ENCODE measurements at places on chromosomes 16 and 17.

GRCh38 chr17:35129973-35130351, 8.5 kb downstream of the FNDC8 start:
- DNase-seq, result no peak

DNA sequence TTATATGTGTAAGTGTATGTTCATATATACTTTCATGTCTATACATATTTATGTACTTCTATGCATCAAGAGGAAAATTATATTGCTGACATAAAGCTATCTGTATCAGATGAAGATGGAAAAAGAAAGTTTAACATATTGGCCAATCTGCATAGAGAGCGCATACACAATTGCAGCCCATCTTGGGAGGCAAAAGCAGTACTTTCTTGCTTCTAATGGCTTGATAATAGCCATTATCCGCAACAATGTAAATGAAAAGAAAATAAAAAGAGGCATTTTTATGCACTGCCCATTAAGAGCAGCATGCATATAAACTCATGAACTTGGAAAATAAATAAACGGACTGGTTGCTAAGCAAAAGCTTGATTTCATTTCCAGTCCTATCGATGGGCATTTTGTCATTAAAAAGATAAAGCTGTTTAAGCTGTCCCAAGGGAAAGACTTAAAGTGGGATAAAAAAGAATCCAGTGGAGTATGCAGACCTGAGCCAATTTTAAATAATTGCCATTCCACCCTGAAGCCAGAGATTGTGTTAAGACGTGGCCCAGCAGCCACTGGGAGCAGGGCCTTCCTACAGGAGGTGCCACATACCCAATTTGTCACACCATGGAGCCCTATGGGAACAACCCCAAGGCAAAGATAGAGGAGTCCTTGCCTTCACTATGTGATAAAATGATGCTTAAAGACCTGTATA, 183.6 kb upstream of the CDH11 start:
- DNase-seq, result no peak

- DNase-seq, result no peak
Observed at GRCh38 chr17:8150194-8151119, 1.7 kb downstream of the PER1 start.

DNA sequence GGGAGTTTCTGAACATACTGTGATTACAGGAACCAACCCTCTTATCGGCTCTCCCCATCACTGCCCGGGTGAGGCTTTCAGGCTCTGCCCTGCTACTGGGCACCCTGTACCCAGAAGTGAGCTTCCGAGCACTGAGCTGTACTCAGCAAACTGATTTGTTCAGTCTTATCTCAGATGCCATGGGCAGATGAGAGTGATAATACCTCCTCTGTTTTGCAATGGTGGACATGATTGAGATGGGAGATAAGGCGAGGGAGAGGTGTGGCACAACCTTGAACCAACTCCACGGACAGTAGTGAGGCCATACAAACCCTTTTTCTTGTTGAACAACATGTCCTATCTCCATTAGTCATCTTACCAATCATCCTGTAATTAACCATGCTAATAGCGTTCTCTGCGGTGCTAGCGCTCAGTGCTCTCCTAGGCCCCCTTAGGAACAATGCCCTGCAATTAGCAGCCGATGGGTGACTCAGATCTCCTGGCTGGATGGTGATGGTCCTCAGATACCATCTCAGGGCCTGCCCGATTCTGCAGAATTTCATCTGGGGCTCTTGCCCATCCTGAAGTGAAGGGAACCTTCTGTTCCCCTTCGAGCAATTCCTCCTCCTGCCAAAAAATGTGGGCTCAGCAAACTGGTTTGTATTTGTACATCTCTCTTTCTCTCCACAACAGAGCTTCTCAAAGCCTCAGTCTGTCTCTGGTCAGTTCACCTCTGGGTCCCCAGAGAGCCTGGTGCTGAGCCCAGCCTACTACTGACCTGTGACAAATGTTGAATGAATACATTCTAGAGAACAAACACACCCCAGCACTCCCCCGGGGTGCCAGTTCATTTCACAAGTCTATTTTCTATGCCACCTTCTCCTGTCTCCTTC, 139.3 kb upstream of the IRX3 start:
- no peak for DNase-seq

DNA sequence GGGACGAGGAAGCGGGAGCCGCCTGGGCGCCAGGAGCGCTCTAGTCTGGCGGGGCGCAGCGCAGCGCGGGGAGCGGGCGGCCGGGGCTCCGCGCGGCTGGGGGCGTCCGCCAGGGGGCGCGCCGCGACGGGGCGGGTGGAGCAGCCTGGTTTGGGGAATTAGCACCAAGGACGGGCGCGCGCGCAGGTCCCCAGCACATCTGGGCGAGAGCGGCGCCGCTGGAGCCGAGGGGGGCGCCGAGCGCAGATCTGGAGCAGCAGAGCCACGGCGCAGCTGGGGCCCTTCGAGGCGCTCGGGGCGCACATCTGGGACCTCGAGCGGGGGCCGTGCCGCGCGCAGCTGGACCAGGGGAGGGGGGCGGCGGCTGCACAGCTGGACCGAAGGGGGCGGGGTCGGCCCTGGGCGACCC, at the start of gene NXPH3:
Gene NXPH3, plus strand, starts transcription at position 193 of the 409 bp plus-strand sequence. CDS start 349 bp downstream, outside the sequence.
- no peak for DNase-seq

- DNase-seq, result no peak
Observed at GRCh38 chr17:50683434-50684287, 24.1 kb downstream of the ANKRD40 start.

DNA sequence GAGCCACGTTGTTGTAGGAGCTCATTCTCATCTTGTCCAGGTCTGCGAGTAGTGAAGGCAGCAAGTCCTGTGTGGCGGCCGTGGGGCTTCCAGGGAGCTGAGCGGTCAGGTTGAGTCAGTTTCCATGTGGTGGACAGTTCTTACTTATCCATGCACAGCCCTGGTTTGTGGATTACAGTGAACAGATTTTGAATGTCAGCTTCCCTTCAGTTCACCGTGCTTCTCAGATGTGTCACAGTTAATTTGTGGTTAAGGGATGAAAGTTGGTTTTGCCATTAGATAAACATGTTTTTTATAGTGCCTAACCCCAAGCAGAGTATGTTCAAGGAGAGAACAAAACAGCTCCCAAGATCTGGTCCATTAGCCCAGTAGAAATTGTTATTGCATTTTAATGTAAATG, 103.1 kb downstream of the RPTOR start:
- DNase-seq, result no peak

- DNase-seq, result no peak
Observed at GRCh38 chr17:73028299-73028755, 64.2 kb downstream of the SLC39A11 start.

DNA sequence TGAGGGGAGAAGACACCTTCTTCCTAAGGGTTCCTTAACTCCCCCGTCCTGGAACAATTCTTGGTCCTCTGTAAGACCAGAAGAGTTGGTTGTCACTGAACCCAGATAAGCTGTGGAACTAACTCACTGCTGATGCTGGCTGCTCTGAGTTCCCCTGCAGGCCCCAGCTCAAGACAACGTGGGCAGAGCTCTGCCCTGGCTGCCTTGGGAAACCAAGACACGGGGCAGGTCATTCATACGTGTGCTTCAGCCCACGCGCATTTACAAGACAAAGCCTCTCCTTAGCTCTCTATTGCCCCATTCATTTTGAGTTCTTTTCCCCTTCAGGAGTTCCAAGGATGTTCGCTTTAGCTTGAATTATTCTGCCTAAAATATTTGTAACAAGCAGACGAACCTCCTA, 3.4 kb upstream of the NAT9 start:
- DNase-seq, result no peak

- DNase-seq, result no peak
Observed at GRCh38 chr17:75975757-75976174, 3.2 kb downstream of the ACOX1 start.

DNA sequence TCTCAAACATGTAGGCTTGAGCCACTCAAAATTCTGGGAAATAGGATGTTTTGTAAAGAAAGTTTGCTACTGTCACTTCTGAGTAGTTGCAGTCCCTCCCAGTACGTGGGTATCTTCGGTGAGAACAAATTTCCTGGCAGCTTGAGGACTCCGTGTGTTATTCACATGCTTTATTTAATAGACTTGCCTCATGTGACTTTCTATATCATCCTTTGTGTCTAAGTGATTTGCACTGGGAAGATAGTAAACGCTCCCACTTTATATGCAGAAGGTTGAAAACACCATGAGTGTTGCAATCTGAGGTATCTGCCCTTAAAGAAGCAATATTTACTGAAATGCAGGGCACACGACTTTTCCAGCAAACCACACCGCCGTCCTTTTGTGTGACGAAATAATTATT, 643.7 kb downstream of the MAF start:
- no peak for DNase-seq

DNA sequence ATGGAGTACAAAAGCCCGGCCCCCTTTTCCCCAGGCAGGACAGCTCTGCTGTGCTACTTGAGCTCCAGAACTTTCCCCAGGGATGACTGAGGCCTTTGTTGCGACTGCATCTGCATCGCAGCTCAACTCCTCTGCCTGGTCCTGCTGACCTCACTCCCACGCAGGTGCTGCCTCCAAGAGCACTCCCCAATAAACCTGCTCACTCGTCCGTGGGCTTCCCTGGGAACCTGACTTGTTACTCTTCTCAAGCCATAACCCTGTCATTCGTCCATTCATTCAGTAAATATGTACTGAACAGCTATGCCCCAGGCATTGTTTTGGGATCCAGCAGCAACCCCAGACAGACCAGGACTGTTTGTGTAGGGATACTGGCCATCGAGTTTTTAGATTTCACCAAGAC, 11.6 kb upstream of the RMI2 start:
- DNase-seq, result no peak

GRCh38 chr16:5510819-5511370, 413.3 kb upstream of the EEF2KMT start:
- DNase-seq, result no peak

GRCh38 chr17:79691931-79692330, 38.8 kb upstream of the ENPP7 start:
- no peak for DNase-seq

DNA sequence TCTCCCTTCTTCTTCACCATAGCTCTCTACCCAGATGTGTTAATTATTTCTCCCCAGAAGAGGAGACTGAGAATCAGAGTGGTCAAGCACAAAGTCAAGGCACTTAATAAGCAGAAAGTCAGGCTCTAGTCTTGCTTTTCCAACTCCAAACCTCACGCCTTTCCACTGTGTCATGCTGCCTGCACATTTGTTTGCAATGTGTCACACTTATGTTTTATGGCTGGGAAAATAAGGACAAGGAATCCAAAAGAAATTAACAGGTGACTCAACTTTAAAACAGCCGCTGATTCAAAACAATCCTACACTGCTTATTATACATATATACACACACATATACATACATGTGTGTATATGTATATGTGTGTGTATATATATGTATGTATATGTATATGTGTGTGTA, 255.7 kb upstream of the DYNLRB2 start:
- DNase-seq, result no peak

GRCh38 chr17:20225162-20226115, 216.3 kb downstream of the SPECC1 start:
- no peak for DNase-seq

DNA sequence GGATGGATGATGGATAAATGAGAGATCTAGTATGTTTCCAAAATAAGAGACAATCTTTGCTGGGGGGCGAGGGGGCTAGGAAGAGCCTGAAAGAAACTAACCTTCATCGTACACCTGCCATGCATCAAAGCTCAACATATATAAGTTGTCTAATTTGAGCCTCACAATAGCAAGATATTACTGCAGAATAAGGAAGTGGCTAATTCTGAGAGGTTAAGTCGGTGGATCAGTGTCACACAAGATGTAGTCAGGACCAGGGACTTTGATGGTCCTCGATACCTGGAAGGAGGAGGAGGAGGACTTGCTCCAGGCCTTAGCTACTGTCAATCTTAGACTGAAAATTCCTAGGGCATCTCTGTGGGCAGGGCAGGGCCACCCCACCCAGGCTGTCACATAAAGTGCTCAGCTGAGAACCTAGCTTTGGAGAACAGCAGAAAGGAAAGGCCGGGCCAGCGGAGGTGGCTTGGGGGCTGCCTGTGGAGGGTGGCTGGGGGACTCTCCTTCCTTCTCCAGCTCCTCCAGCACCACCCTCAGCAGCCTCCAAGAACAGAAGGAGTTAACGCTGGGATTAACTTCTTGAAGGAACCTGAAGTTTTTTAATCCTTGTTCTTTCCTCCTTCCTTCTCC, 460 bp upstream of the SLC13A2 start:
- no peak for DNase-seq

DNA sequence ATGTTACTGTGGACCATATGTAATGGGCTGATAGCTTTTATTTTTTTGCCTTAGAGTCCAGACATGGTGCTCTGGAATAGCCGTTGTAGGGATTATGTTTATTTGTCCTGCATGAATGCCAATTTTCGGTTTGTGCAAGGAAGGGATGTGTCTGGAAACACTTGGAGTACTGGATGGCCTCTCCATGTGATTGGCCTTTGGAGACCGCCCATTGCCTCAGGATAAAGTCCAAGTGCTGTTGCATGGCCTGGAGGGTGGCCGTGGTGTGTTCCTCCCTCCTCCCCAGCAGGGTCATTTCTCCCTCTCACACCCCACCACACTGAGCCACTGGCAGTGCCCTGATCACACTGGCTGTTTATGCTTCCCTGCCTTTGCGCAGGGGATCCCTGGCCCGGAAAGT, 93.9 kb downstream of the MSI2 start:
- no peak for DNase-seq

DNA sequence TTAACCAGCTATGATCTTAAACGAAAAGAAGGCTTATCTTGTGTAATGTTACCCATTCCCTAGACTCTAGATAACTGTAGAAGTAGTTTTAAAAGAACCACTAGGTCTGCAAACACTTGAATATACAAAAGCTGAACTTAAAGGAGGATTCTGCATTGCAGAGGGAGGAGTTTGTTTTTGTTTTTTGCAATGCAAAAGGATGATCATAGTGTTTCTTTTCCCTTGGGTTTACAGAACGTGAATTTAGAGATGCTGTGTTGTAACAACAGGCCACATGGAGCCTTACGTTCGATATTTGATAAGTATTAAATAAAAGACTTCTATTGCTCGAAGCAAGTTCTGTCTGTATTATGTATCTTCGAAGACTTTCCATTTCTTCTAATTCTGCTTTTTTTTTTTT, 77.6 kb downstream of the CHD9 start:
- DNase-seq, result no peak

GRCh38 chr16:74999609-75000480, 1.0 kb downstream of the ZNRF1 start:
- DNase-seq, result no peak

GRCh38 chr17:4449736-4450135, 16.0 kb downstream of the SPNS3 start:
- DNase-seq, result no peak

DNA sequence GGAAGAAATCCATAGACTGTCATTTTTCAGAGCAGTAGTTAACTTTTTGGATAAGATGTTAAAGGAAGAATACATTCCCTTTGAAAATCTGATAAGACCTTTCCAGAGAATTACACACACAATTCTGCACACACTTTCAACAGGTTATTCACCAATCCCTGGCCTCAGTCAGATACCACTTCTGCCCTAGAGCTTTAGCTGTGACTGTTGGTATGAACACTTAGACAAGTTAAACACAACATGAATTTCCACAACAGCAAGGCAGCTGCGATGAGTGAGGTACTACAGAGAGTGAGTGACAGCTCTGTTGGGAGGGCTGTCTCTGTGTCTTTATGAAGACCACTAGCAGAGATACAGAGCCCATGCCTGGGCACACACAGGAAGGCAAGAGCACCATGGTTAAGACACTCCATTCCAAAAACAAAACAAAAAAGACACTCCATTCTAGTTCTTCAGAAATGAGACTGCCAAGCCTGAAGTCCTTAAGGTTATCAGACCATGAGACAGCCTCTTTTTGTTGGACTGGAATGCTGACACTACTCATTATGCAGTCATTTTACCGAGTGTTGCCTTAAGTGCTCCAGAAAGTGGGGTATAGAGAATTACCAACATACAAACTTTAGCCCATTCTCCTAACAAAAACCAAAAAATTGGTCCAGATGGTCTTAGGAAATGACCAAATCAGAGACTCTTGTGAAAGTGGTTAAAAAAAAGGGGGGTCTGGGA, 42.4 kb downstream of the TOM1L2 start:
- no peak for DNase-seq

Data from cortex of kidney (tissue), 1 donor.